ENCODE measurements at places on chromosomes 7 and 10.
A peak's percentile ranks its signal among the peaks of the same experiment; 100 is the strongest.

DNA sequence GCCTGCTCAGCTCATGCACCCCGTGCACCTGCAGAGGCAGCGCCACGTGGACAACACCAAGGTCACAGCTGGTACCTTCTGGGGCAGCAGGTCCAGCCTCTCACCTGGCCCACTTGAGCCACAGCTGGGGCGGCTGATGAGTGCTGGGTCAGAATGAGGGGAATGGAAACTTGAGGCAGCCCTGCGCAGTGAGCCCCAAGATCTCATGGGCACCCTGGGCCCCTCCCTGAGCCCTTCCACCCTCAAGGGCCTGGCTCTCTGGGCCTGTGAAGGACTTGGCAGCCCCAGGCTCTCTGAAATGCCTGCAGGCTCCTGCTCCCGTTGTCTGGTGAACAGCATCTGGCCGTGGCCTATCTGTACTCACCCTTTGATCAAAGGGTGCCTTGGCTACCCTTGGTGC is 112.7 kb downstream of the TCERG1L start:
- no peak for DNase-seq

GRCh38 chr10:121313119-121313875 is 284.9 kb downstream of the FGFR2 start:
- no peak for DNase-seq

DNA sequence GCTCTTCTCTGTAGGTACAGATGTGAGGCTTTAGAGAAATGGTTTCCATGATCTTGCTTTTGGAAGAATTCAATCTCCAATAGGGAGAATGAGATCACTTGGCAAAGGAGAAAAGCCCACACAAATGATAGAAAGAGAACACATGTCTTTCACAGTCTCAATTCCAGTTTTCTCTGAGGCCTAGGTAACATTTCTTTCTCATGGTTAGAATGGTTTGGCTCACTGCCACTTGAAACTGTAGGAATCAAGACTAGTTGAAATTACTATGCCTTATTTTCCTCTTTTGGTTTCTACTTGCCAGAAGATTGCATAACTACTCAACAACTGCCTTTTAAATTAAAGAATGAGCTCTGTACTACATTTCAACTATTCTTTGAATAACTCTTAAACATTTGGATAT is 276.5 kb upstream of the TEX47 start:
- DNase-seq, result no peak

DNA sequence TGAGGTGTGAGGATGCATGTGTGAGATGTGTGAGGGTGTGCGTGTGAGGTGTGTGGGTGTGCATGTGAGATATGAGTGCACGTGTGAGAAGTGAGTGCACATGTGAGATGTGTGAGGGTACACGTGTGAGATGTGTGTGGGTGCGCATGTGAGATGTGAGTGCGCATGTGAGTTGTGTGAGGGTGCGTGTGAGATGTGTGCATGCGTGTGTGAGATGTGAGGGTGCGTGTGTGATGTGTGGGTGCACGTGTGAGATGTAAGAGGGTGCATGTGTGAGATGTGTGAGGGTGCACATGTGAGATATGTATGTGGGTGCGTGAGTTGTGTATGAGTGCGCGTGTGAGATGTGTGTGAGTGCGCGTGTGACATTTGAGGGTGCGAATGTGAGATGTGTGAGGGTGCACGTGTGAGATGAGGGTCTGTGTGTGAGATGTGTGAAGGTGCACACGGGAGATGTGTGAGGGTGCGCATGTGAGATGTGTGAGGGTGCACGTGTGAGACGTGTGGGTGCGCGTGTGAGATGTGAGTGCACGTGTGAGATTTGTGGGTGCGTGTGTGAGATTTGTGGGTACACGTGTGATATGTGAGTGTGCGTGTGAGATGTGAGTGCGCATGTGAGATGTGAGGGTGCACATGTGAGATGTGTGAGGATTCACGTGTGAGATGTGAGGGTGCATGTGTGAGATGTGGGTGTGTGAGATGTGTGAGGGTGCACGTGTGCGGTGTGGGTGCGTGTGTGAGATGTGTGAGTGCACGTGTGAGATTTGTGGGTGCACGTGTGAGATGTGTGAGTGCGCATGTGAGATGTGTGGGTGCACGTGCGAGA is 30.5 kb downstream of the PPIF start:
- no peak for DNase-seq

DNA sequence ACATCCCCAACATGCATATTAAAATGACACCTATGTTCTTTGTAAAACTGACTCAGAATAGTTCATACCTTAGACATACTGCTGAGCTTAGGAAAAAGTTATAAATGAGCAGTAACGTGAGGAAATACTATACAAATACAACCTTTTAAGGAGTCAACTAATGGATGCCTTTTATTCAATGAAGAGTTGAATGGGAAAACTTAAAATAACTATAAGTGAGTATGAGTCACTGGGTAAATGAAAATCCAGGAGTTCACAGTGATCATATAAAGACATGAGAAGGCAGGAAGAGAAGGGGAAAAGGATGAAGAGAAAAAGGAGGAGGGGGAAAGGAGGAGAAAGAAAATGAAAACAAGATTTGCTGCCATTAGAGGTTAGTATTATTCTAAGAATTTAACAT is 157.8 kb upstream of the PCDH15 start:
- DNase-seq, result no peak

DNA sequence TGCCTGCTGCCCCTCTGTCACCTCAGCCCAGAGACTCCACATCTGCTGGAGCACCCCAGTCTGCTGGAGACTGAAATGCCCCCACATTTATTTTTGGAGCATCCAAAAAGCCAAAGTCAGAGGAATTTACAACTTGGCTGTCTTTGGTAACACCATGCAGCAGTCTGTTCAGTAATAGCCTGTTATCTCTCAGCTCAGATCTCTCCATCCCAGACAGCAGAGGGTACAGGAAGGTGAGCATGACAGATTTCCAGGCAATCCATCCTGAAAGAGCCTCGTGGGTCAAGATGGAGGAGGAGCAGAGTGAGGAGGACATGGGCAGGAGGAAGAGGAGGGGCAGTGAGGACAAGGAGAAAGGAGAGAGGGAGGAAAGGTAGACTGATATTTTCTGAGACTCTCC is 55.9 kb downstream of the GRID1 start:
- DNase-seq, result no peak

DNA sequence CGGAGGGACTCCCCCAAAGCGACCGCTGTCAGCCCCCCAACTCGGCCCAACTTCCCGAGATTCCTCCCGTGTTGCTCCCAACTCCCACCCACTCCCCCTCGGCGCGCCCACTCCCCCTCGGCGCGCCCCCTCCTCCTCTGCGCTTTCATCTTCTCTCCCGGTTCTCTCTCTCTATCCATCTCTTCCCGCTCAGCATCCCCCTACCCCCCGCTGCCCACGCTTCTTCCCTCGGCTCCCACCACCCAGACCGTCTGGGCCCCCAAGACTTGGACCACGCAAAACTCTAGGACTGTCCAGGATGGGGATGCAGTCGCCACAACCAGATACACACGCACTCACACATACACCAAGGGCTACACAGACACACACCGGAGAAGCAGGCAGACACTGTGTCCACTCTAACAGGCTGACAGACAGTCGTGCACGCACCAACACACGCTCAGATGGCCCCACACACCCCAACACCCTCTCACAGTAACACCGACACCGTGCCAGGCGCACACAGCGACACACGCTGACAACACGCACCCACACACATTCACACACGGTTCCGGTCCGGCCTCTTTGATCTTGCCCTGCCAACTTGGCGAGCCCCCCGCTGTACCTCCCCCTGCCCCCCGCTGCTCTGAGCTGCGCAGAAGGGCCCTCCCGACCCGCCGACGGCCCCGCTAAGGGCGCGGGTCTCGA is 1.1 kb downstream of the GRID1 start:
- no peak for DNase-seq

- DNase-seq, result peak; percentile 47
These were observed 246.5 kb downstream of the COBL start for GRCh38 chr7:51070151-51070550.

DNA sequence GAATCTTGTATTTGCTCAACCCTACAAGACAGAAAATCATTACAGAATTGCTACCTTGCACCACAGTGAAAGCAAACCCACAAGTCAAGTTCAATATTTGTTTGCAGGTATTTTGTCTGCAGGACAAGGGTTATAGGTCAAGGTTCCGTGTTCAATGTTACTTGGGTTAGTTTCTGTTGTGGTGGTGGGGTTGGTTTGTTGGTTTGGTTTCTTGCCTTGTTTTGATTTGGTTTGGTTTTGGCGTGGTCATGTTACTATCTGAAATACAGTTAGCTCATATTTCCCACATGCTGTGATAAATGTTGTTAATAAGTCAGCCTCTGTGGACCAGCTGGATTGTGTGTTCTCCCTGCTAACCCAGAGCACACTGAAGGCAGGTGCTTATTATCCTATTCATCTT is 75.6 kb upstream of the INSIG1 start:
- DNase-seq, result no peak

DNA sequence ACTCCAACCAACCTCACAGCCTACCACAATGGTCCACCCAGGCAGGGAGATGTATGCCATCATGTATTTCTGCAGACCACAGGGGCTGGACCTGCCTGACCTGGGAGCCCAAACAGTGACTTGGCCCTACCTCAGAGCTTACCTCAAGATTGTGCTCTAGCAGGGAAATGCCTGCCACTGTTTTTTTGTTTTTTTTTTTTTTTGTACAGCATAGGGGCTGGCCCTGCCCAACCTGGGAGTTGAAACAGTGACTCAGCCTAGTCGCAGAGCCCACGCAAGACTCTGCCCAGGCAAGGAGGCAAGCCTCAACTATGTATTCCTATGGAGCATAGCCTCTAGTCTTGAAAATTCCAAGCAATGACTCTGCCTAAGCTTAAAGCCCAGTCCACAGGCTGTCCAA is 39.3 kb upstream of the CDK6 start:
- DNase-seq, result no peak

- no peak for DNase-seq
These were observed 7.7 kb downstream of the ZNHIT1 start for GRCh38 chr7:101225650-101226049.

DNA sequence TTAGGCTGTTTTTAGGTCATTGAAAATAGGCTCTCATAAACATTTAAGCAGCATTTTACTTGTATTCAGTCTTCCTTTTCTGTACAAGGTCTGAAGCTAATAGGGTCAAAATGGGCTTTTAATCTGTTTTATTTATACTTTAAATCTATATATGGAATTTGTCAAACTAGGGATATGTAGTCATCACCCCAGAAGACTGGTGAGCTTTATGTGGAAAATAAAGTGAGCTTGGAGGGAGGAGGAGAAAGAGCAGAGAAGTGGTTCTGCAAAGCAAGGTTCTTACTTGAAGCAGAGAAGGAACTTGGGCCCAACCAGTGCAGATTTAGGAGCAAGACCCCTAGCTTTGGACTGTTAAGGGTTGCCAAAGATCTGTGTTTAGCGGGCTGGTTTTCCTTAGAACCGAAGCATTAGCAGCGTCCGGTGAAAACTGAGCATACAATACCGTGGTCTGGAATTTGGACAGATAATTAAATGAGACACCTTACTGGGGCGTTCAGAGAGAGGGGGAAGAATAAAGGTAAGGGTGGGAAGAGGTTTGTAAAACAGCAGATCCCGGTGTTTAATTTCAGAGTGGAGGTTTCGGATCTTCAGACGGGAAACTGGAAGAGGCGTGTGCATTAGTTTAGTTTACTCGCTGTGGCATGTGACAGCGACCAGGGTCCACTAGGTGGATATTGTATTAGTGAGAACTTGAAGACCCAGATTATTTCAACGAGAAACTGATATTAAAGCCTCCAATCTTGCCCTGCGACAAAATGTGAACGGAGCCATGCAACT is 2.4 kb downstream of the BAMBI start:
- no peak for DNase-seq

DNA sequence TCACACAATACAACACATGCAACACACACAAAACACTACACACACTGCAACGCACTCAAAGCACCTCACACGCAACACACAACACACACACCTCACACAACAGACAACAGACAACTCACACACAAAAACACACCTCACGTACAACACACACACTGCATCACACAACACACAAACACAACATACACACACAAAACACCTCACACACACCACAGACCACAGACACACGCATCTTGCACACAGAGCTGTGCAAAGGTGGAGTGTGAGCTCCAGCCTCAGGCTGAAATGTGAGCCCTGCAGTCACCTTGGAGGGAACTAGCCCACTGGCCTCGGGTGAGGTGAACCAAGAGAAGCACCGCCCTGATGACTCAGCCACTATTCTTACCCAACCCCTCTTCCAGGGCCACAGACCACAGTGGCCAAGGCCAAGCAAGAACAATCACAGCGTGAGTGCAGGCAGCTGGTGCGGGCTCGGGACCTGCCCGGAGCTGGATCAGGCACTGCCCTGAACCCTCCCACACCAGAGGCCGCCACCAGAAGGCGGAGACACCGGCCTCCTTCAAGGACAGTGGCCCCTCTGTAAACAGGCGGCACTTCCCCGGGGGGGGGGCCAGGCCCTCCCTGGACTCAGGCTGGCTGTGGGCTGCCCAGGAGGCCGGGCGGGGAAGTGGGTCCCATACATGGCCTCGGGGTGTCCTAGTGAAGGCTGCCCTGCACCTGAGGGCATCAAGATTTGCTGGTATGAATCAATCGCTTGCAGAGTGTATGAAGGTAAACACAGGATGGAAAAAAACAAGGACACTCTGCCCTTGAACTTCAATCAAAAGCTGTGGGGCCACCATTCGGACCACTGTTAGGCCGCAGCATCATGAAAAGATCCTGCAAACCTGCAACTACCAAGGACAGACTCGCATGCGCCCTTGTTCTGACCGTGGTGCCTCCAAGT is 106.7 kb downstream of the TNS3 start:
- no peak for DNase-seq

GRCh38 chr7:42272793-42273665 is 36.0 kb upstream of the GLI3 start:
- no peak for DNase-seq

DNA sequence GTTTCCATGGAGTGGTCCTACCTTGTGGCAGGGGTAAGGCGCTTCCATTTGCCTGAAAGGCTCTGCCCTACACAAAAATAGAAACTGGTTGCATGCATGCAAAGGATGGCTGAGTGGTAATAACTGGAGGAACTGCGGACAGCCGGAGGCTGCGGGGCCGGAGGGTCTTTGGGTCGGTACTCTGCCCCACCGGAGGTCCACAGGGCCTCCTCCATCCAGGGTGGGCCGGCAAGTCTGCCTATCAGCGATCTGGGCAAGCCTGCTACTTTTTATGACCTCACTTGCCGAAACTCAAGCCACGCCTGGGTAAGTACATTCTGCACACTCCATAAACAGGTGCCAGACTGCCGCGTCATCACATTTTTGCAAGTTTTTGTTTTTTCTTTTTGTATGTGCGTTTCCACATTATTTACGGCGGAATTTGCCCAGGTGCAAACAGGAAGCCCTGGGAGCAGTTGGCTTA is 30.0 kb downstream of the TACC2 start:
- DNase-seq, result no peak

DNA sequence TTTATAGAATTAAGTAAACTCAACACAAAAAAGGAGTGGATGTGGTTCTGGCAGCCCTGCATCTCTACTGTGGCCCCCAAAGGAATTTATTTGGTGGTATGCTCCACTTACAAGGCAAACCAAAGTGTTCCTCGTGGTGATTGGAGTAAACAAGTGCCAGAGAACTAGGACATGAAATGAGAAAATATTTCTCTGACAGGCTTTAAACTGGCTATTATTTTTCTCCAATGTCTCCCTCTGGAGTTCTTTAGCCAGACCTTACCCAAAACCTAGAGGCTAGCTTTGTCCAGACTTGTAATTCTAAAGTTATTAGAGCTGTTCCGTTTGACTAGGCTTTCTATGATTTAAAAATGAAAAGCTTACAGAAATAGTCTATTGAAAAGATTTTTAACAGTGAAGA is 990.1 kb downstream of the CNTNAP2 start:
- no peak for DNase-seq

Measured in glomerular endothelial cell (primary cell).